Hepatocyte (in vitro differentiated cells): ENCODE measurements at places on chromosomes 6 and 20. TPM values are rescaled to one million over a fixed set of nuclear protein-coding genes. Genes with fewer than 3 reads are reported as not detected.

Gene DEF6
- 3.7 and 3.8 TPM in 2 replicates for polyA plus RNA-seq

Gene CSNK2A1
- 63.9 and 65.6 TPM in 2 replicates for polyA plus RNA-seq

Gene ZNF292
- polyA plus RNA-seq, result 20.9 and 31.4 TPM in 2 replicates

Gene RNF182
- polyA plus RNA-seq, result 0.40 TPM in 1 of 2 replicates, not detected in the other

Gene CUL7
- polyA plus RNA-seq, result 39.2 and 46.4 TPM in 2 replicates

Gene SLC22A16
- polyA plus RNA-seq, result not detected in 2 replicates

Gene RGS17
- 0.27 and 0.52 TPM in 2 replicates for polyA plus RNA-seq

Gene PTK6
- polyA plus RNA-seq, result 0.06 and 0.27 TPM in 2 replicates

Gene FNDC1
- polyA plus RNA-seq, result 0.84 and 1.7 TPM in 2 replicates

Gene ERVFRD-1
- 4.6 and 4.9 TPM in 2 replicates for polyA plus RNA-seq

Gene TRDN
- 0.39 and 0.48 TPM in 2 replicates for polyA plus RNA-seq

Gene ANKEF1
- 1.2 and 1.8 TPM in 2 replicates for polyA plus RNA-seq

Gene CLDN20
- 0.38 and 0.56 TPM in 2 replicates for polyA plus RNA-seq

Gene FOXC1
- 0.60 and 1.1 TPM in 2 replicates for polyA plus RNA-seq

Gene GPX5
- polyA plus RNA-seq, result not detected in 2 replicates

Gene NFKBIE
- 9.6 and 14.0 TPM in 2 replicates for polyA plus RNA-seq

Gene PCSK2
- polyA plus RNA-seq, result 2.0 and 3.8 TPM in 2 replicates

Gene SEMG2
- not detected in 2 replicates for polyA plus RNA-seq

Gene SNRPB
- 201 and 213 TPM in 2 replicates for polyA plus RNA-seq

Gene RIPOR2
- polyA plus RNA-seq, result 11.8 and 14.4 TPM in 2 replicates

Gene MAS1
- not detected in 2 replicates for polyA plus RNA-seq

Gene PRPH2
- not detected in 2 replicates for polyA plus RNA-seq

Gene BPIFA2
- polyA plus RNA-seq, result not detected in 2 replicates

Gene ZNF341
- polyA plus RNA-seq, result 3.1 and 3.6 TPM in 2 replicates

Gene CYP39A1
- 2.8 and 5.2 TPM in 2 replicates for polyA plus RNA-seq
